Stimulated activated CD4-positive, alpha-beta T cell treated with anti-CD3 and anti-CD28 coated beads, Interleukin-15, amount 100 ng/mL, for 48 hours (primary cell): ENCODE measurements at places on chromosomes 1 and 21.

DNA sequence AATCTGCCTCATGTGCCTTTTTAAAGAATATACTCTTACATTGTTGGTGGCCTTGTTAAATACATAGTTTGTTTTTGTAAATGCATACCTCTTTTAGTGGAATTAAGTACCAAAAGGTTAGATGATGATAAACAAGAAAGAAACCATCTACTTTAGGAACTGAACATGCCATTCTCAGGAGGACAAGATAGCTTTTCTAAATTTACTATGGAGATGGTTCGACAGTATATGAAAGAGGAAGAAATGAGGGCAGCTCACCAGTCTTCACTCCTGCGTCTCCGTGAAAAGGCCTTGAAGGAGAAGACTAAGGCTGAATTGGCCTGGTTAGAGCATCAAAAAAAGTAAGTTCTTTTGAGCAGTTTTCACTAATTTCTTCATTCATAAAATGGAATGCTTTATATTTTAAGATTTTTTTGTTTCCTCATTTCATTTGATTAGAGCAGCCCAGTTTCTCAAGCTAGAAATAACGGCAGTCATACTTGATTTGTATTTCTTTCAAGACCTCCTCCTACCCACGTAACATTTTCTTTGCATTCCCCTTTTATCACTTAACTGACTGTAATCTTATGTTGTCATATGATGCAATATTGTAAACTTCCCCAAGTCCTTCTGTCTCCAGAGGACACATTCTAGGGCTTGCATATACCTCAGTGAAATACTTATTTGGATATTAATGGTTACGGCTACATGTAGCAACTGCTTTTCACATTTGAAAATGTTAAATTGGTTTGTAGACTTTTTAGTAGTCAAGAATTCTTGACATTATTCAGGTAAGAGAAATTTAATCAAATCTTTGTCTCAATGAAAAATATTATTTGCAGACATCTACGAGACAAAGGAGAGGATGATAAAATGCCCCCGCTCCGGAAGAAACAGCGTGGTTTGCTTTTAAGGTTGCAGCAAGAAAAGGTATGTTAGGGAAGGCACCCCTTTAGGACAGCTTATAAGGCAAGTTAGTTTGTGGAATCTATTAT is 99.3 kb downstream of the CEP350 start:
- no peak for DNase-seq

- DNase-seq, result peak; percentile 28
These were observed 19.0 kb upstream of the L1TD1 start for GRCh38 chr1:62175568-62176179.

DNA sequence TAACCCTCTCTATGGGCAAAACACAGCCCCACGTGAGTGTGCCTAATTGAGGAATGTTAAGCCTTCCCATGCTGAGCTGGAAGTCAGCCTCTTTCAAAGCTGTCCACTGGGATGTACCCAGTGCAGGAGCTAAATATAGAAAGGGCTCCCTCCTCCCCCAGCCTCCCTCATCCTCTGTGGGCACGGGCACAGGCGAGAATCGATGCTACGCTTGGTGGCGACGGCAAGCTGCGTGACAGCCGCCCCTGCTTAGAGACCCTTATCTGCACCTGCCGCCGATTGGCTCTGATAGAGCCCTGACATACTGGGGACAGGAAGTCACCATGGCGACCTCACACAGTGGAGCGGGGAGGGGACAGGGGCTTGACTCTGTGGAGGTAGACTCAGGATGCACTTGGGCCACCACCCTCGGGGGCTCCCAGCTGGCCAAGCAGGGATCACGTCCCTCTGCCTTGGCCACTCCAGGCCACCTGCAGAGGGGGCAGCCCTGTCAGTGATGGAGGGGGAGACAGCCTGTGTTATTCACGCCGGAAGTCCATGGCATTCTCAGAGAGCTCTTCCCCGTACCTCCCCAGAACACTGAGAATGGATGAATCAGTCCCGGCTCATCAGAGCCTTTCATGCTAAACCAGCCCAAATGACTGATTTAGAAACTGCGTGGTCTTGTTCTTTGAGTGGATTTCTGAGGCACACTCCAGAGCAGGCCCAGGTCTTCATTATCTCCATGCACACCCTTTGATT is 84.8 kb downstream of the KCND3 start:
- peak; percentile 7 for DNase-seq

- DNase-seq, result no peak
These were observed 185.1 kb upstream of the CAMK1G start for GRCh38 chr1:209398313-209398991.

DNA sequence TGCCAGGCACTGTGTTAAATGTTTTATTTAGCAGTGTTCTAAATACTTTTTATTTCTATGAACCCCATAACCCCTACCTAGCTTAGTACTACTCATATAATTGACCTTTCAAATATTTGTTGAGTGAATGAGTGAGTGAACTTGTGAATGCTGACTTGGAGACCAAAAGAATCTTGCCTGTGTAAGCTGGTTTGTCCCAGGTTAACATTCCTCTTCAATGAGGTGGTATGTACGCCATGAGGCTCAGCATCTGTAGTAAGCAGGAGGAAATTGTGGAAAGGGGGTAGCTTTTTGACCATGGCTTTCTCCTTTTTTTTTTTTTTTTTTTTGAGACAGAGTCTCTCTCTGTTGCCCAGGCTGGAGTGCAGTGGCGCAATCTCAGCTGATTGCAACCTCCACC is 14.6 kb downstream of the MED18 start:
- no peak for DNase-seq

- no peak for DNase-seq
These were observed 404.0 kb upstream of the PLXNA2 start for GRCh38 chr1:208648146-208648545.

- no peak for DNase-seq
These were observed 141.8 kb upstream of the CSF3R start for GRCh38 chr1:36624466-36624865.

DNA sequence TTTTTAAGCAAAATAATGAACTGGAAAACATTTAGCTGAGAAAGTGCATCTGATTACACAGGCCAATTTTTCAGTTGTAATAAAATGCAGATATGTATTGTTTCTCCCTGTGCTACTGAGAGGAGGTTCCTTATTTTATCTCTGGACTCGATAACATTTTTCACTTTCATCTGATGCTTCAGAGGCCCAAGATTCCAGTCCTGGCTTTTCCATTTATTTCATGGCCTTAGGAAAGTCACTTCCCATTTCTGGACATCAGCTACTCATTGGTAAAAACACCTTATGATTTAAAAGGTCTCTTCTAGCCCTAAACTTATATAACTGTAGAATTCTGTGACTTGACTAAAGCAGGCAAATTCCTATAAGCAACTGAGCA is 203.5 kb downstream of the HHAT start:
- no peak for DNase-seq

DNA sequence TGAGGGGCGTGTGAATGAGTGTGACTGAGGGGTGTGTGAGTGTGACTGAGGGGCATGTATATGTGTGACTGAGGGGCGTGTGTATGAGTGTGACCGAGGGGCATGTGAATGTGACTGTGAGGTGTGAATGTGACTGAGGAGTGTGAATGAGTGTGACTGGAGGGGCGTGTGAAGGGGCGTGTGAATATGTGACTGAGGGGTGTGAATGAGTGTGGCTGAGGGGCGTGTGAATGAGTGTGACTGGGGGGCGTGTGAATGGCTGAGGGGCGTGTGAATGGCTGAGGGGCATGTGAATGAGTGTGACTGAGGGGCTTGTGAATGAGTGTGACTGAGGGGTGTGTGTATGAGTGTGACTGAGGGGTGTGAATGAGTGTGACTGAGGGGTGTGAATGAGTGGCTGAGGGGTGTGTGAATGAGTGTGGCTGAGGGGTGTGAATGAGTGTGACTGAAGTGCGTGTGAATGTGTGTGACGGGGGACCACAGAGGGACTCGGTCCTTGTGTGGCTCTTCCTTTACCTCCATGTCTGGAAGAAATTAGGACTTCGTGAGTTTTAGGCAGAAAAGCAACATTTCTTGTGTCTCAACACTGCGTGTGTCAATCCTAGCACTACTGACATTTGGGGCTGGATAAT is 105.8 kb downstream of the GLIS1 start:
- no peak for DNase-seq

DNA sequence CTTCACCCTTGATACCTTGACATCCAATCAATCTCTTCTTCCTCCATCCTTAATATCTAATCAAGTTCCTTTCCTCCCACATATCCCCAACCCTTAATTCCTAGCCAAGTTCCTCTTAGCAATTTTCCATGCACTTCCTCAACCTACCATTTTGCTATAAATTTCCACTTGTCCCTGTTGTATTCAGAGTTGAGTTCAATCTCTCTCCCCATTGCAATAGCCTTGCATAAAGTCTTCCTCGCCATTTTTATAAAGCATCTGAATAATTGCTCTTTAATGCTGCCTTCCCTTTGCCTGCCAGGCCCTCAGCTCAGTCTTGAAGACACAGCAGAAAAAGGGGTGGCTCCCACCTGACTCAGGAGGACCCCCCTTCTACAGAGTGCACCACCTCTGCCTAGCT is 390.3 kb downstream of the HHIPL2 start:
- DNase-seq, result no peak

GRCh38 chr1:3471356-3472087 is 17.1 kb downstream of the ARHGEF16 start:
- DNase-seq, result no peak

GRCh38 chr1:194538453-194538852 is 1352.0 kb upstream of the B3GALT2 start:
- no peak for DNase-seq

DNA sequence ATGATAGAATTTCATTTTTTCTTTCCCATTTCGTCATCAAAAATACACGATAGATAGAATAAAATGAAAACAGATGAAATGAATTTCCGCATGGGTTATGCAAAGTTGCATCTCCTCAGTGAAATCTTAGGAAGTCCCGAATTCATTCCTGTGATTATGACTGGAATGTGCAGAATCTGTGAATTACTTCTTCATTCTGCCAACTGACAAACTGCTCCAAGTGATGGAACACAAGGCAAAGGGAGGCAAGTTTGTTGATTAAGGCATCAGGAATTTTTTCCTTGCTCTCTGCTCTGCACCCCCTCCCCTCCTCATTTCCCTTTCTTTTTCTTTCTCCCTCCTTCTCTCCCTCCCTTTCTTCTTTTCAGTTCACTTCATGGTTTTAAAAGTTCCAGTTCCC is 37.0 kb upstream of the ADGRL4 start:
- no peak for DNase-seq

GRCh38 chr1:104932949-104933679 is 1183.4 kb downstream of the AMY1C start:
- DNase-seq, result no peak

GRCh38 chr1:224867715-224868114 is 61.8 kb upstream of the DNAH14 start:
- DNase-seq, result no peak

GRCh38 chr1:23619299-23620188 is 60.2 kb upstream of the ID3 start:
- peak; percentile 63 for DNase-seq

DNA sequence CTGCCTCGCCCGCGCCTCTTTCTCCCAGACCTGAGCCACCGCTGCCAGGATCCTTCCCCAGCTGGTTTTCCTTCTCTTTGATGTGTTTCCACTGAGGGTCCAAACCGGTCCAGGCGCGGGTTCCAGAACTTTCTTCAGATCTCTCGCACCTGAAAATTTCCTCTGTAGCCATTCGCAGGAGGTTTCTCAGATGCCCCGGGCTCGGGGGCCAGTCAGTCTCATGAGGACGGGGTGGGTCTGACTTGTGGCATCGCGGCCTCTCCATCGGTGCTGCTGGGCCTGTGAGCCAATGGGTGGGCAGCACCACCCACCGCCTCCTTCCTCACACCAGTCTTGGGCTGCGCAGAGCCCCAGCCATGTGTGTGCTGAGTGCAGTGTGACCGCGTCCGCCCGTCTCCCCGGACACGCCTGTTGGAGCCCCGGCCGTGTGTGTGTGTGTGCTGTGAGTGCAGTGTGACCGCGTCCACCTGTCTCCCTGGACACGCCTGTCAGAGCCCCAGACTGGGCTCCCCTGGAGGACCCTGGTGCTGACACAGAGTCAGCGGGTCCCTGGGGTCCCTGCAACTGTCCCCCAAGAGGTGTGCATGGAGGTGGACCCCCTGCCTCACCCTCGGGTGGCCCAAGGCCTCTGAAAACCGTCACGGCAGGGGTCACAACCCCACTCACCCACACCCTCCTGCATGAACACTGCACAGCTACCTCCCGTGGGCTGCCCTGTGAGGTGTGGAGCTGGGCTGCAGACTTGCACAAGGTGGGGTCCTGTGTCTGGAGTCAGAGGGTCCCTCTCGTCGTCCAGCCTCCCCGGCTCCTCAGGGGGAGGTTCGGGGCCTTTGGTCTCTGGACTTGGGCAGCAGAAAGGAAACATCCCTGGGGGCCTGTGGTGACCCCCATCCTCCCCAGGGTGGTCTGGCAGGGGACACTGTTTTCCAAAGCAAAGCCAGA is 20.2 kb downstream of the COL18A1 start:
- DNase-seq, result no peak

DNA sequence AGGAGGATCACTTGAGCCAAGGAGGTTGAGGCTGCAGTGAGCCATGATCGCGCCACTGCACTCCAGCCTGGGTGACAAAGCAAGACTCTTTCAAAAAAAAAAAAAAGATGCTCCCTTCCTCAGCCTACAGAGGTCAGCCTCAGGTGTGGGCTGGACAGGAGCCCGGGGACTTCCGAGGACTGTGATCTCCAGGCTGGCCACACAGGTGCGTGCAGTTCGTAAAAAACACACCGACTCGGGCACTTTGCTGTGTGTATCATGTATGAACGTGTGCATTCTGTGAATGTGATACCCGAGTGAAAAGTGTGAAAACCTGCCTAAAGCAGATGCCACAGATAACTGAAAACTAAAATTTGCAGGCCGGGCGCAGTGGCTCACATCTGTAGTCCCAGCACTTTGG is 8.4 kb upstream of the CCDC27 start:
- no peak for DNase-seq

GRCh38 chr1:214520544-214521165 is 30.7 kb downstream of the PTPN14 start:
- DNase-seq, result no peak

- DNase-seq, result no peak
These were observed 115.9 kb upstream of the JUN start for GRCh38 chr1:58899587-58900271.

GRCh38 chr1:18939398-18940302 is 16.8 kb downstream of the IFFO2 start:
- no peak for DNase-seq

DNA sequence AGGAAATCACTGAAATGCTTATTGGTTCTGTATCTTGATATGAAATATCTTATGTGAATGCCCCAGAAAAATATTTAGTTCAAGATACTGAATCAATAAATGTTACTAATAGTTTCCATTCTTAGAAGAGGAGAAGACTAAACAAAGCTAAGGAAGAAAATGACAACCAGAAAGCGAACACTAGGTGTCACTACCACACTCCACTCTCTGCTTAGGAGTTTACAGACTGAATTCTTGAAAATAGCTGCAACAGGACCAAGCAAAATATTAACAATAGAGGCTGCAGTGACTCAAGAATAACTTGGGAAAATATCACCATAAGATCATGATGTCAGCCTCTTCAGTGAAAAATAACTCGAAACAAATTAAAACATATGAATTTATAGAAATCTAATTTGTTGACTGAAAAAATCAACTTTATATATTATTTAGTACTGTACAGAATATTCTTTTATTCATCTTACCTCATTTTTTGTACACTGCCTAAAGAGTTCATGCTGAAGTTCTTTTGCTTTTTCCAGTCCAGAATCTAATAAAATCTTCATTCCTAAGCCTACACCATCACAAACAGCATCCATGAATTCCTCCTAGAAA is 61.6 kb downstream of the KIF14 start:
- DNase-seq, result no peak
